ENCODE measurements at places on chromosomes 3 and 15. TPM values are rescaled to one million over a fixed set of nuclear protein-coding genes. Genes with fewer than 3 reads are reported as not detected.

GRCh38 chr15:26029146-26029545 lies 166.0 kb upstream of the ATP10A start:
- DNase-seq: no peak

DNA sequence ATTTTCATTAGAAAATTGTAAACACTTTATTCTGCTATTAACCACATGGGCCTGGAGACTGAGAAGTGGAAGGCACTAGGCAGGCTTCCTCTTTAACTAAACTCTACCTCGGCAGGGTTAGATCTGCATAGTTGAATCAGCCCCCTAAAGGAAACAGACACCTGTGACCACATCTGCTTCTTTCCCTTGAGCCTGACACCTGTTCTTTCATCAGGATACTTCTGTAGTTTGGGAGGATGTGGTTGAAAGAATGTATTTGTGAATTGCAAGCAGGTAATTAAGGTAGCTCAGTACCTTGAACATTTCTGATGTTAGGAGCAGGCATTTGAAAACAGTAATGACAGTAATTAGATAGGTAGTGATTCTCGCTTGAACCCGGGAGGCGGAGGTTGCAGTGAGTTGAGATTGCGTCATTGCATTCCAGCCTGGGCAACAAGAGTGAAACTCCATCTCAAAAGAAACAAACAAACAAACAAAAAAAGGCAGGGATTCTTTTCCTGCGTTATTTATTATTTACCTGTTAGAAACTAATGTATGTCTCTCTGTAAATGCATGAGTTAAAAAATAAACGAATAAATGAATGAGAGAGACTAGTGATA lies 468.5 kb downstream of the NLGN1 start:
- DNase-seq: no peak

- peak; percentile 78 for DNase-seq
Observed at GRCh38 chr3:38725726-38726419, 76.4 kb upstream of the SCN5A start.

- no peak for DNase-seq
Observed at GRCh38 chr15:78370013-78370412, 29.9 kb downstream of the CRABP1 start.

DNA sequence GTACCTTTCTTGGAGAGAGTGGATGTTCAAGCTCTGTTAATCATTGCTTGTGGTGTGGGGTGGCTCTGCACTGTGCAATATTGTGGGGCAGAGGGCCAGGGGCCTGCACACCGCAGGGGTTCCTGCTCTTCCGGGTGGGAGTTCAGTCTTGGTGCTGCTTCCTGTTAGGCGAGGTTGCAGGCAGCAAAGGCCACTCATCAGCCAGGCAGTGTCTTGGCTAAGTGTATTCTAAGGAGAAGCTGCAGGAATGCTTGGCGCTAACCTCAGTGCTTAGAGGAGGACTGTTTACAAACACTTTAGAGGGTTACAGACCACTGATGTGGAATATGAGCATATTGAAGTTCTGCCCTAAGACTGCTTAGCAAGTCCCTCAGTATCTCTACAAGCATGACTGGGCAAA lies 81.7 kb downstream of the CEP63 start:
- DNase-seq: no peak

DNA sequence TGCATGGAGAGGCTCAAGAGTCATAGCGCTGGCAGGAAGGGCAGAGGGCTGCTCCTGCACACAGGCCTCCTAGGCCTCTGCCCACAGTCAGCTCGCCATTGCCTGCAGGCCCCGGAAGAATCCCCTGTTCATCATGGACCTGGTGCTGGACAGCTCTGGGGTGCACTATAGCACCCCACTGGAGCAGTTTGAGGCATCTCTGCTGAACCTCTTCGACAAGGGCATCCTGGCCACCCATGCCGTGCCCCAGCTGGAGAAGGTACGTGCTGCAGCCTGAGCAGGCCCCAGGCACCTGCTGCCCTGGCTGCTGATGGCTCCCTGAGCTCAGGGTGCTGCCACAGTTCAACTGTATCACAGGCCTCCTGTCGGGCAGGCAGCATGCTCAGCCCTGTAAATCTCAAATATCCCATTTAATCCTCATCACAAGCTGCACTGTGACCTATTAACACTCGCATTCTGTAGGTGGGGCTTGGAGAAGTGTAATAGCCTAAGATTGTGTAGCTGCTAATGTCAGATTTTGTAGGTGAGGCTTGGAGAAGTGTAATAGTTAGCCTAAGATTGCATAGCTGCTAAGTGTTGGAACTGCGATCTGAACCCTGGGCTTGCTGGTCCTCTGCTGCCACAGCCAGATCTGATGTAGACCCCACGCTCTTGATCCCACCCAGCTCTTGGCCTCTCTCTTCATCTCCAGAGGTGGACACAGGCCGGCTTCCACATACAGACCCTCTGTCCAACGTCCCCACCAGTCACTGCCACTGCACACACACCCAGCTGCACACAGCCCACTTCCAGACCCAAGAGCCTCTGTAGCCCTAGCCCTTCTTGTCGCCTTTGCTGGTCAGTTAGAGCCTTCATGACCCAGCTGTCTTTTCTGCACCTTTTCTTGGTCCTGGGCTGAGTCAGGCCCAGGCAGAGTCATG lies 31.9 kb downstream of the DNAH1 start:
- DNase-seq: no peak

GRCh38 chr3:29747991-29748390 lies 467.1 kb downstream of the RBMS3 start:
- DNase-seq: no peak

- peak; percentile 86 for DNase-seq
Observed at GRCh38 chr3:33074217-33075067, 22.5 kb downstream of the GLB1 start.

- no peak for DNase-seq
Observed at GRCh38 chr3:157092230-157092629, 67.7 kb downstream of the CCNL1 start.

DNA sequence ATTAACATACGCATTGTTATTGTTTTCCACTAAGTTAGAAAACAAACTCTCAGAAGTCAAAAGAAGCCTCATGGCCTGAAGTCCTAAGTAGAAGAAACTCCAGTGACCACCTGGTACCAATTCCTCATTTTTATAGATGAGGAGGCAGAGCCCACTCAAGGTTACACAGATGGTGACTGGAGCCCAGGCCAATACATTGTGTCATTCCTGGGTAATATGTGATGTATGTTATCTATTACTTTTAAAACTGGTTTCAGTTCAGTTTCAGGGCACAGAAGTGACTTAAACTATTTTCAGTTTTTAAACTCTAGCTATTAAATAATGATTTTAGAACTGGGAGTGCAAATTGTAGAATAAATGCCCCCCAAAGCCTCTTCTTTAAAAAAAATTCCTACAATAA lies 66.7 kb upstream of the STXBP5L start:
- DNase-seq: no peak

DNA sequence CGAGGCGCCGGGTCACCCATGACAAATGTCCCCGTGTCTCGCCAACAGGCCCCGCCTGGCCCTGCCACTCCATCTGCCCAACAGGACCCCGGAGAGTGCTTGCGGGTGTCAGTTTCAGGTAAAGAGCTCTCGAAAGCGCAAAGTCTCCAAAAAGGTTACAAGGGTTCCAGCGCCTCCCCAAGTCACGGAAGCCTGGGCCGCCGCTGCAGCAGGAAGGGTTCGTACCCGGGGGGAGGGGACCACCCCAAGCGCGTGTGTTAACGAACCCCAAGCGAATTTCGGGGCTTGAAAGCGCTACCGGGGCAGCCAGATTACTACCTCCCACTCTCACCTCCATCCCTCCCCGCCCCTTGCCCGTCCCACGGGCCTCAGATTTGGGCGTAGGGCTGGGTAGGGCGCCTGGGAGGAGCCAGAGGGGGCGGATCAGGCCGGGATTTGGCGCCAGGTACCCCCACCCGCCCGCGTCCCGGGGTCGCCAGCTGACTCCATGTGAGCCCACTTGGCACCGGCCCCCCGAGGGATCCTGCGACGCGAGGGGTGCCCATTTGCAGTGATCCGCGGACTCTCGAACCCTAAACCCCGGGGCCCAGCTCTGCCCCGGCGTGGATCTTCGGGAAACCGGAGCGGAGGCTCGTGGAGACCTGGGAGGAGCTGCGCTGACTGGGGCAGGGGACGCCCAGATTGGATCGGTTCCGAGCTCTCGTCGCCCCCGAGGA lies 85.9 kb downstream of the NR2F2 start:
- DNase-seq: no peak

- no peak for DNase-seq
Observed at GRCh38 chr3:59867185-59868002, 817.6 kb upstream of the CFAP20DC start.

DNA sequence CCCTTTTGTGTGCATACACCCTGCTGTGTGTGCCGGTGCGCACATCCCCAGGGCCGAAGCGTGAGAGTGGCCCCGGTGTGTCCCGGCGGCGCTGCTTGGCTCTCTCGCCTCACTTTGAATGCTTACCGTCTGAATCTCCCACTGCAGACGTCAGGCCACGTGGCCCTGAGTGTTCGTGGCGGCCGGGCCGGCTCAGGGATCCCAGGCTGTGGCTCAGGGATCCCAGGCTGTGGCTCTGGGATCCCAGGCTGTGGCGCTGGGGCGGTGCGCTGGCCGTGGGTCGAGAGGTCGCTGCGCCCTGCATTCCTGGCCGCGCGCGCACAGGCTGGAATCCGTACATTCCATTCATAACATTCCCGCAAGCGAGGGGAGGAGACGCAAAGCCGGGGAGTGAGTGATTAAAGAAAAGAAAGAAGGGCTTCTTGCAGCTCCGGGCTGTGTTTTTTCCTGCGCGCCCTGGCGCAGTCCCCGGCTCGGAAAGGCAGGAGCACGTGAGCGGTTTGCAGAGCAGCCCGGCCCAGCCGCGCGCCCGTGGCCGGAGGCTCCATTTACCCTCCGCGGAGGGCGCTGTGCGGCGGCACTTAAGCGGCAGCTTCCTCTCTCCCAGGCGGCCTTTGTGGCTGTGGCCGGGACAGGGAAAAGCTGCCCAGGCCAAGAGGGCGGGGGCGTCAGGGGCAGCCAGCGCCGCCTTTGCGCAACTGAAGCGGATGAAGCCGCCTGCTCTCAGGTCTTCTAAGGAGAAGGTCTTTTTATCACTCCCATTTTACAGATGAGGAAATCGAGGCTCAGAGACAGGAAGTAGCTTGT lies 87.0 kb upstream of the ALDH1L1 start:
- peak; percentile 82 for DNase-seq

- DNase-seq: no peak
Observed at GRCh38 chr3:148008591-148008990, 599.4 kb downstream of the ZIC1 start.

DNA sequence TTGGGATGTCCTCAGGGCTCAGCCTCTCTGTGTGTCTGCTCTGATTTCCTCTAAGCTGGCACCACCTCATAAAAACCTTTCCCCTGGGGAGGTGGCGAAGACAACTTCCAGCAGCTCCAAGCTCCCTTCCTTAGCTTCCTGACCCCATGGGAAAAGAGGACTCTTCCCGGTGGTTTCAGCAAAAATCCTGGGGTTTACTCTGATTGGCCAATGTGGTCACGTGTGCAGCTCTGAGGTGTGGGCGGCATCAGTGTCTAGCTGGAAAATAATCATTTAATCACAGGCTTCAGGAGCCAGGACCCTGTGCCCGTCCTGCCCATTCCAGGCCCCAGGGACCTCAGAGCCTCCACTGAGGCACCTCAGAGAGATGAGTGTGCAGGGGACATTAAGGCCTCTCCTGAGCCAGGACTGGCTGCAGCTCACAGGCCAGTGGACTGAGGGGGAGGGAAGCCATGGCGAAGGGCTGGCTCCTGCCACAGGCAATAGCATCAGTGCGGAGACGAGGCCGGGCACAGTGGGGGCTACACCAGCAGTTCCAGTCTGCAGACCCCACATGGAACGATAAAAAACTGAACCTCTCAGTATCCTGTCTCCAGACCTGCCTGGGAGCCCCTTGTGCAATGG lies 104.1 kb downstream of the TPRA1 start:
- DNase-seq: no peak

DNA sequence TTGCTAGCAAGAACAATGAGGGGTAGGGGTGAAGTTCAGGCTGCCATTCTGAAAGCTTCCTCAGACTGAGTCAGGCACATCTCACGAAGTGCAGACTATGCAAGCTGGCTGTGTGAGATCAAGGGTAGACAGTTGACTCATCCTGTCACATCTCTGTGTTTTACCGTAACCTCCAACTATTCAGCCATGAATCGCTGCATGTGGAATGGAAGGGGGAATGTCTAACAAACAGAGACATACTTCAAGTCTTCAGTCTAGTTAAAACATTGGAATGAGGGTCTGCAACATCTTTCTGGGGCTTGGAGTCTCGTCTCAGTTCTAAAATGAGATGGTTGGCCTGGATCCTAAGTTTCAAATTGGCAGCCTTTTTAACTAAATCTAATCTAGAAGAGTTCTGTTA lies 25.9 kb downstream of the AGTR1 start:
- DNase-seq: no peak

DNA sequence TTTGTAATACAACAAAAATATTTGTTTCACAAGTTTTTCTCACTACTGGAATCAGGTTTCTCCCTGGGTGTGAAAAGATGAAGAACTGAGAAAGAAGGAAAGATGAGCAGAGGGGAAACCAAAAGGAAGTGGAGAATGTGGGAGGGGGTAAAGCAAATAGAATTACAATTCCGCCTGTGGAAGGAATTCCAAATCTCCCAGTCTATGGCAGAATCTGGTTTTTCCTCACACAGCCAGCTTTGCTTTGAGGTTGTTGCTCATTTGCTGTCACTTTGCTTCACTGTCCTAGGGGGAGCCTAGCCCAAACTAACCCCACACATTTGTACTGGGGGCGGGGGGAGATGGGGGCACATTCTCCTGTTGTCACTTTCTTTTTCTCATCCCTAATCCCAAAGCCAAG lies 43.9 kb downstream of the RPL22L1 start:
- no peak for DNase-seq

- peak; percentile 19 for DNase-seq
Observed at GRCh38 chr3:71060536-71060935, 523.0 kb downstream of the FOXP1 start.

GRCh38 chr3:45311327-45311726 lies 77.0 kb upstream of the LARS2 start:
- no peak for DNase-seq

- DNase-seq: peak; percentile 8
Observed at GRCh38 chr3:31575448-31575847, 42.7 kb downstream of the STT3B start.

GRCh38 chr3:97293596-97294131 lies 470.9 kb upstream of the ARL6 start:
- DNase-seq: no peak

- DNase-seq: no peak
Observed at GRCh38 chr3:102238362-102238761, 196.5 kb upstream of the ZPLD1 start.

The SPINK8 gene
- not detected for total RNA-seq

The SIDT1 gene
- total RNA-seq: 0.09 TPM

The PAK6 gene
- not detected for total RNA-seq

The GOLGA6L9 gene
- 0.85 TPM for total RNA-seq

The SAMD7 gene
- total RNA-seq: not detected

The TMCO5A gene
- not detected for total RNA-seq

Data from dermis blood vessel endothelial cell (primary cell).